Muscle of leg (tissue), 16 donors: ENCODE measurements at places on chromosomes 3 and 15. TPM values are rescaled to one million over a fixed set of nuclear protein-coding genes. Genes with fewer than 3 reads are reported as not detected.

GRCh38 chr15:79562899-79563298, 130.8 kb downstream of the MINAR1 start:
- no peak for DNase-seq

Gene ACKR4
- total RNA-seq, result 3.0 TPM

Gene DNAH12
- 0.58 TPM for total RNA-seq

Gene GUCA1C
- not detected for total RNA-seq

GRCh38 chr3:14403619-14404155, 1.3 kb downstream of the SLC6A6 start:
- DNase-seq, result peak; percentile 78
